CD4-positive, alpha-beta T cell treated with Interferon alpha-2 for 1 hour (primary cell): ENCODE measurements at places on chromosomes 13 and 19.

DNA sequence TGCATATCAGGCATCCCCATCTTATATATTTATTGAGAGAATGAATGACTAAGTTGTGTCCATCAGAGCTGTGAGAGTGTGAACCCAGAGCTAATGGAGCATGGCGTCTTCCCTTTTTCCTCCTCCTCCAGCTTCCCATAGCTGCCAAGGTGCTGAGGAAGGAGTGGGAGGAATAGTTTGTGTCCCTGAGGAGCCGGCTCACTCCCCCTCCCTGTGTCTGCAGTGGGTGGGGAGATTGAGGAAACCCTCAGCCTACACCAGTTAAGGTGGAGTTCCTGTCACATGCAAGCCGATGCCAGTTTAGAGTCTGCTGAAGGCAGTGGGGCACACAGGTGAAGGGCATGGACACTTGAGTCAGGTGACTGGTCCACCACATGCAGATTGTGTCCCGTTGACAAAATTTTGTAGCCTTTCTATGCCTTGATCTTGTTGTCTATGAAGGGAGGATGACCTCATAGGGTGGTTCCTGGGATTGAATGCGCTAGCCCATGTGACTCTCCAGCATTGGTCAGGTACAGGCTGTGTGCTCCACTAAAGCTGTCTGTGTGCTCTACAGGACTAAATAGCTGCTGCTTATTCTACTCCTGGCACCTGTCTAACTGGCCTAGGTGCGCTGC is 47.6 kb upstream of the GPI start:
- DNase-seq, result peak; percentile 29

- no peak for DNase-seq
Measured at GRCh38 chr19:5038631-5039271, 69.8 kb downstream of the KDM4B start.

DNA sequence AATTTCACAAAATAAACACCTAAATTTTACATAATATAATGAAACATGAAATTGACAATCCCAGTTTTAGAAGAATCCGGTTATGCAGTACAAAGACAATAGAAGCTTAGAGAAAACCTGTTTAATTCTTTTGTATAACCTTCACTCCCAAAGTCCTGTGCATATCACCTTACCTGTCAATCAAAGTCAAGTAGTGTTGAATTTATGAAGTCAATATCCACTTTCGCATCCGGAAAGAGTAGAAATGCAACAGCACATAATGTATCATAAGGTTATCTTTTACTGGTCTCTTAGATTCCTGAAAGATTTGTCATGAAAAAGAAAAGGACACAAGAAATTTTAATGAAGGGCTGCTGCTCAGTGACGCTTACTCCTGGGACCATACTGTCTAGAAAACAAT is 1112.6 kb downstream of the PCDH9 start:
- DNase-seq, result no peak

GRCh38 chr13:75372517-75372916 is 109.5 kb downstream of the TBC1D4 start:
- peak; percentile 51 for DNase-seq

GRCh38 chr19:50280074-50280473 is 49.1 kb downstream of the KCNC3 start:
- DNase-seq, result no peak

- no peak for DNase-seq
Measured at GRCh38 chr13:88823114-88823513, 1151.9 kb downstream of the SLITRK5 start.

DNA sequence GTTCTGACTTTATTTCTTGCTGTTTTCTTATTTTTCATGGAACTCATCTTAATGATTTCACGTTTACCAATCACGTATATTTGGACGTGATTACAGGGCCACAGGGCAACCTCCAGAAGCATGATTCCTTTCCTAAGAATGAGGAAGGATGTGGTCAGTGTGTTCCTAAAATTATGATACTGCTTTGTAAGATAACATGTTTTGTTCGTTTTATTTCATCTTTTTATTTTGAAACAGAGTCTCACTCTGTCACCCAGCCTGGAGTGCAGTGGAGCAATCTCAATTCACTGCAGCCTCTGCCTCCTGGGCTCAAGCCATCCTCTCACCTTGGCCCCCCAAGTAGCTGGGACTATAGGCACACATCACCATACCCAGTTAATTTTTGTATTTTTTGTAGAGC is 24.8 kb upstream of the LAIR1 start:
- peak; percentile 15 for DNase-seq

GRCh38 chr13:99191336-99191899 is 9.2 kb upstream of the UBAC2 start:
- no peak for DNase-seq

- DNase-seq, result no peak
Measured at GRCh38 chr19:12450844-12451243, 10.0 kb upstream of the ZNF443 start.

DNA sequence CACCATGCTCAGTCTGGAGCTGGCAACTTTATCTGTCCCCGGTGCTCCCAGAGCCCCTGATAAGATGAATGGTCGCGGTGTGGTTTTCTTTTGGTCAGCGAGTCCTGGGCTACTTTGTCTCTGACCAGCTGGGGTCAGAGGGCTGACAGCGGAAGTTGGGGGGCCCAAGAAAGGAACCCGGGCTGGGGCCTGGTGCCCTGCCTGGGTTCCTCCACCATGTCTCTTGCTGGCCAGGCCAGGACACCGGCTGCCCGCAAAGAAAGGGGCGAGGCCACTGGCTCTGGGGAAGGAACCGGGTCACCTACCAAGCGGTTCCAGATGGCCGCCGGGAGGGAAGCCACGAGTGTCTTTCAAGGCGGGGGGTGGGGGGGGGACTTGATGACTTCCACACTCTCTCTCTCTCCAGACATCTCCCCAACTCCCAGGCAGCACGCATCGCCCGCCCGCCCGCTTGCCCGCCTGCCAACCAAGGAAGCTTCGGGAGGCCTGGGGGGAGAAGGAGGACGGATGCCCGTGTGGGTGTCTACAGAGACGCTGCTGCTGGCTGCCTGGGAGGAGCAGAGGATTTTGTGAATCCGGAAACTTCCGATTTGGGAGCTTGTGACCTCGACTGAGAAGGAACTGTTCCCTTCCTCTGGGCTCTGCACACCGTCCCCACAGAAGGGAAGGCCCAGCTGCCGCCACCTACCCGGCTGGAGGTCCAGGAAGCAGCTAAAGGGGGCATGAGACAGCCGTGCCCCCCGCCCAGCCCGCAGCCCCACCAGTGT is 1.1 kb downstream of the PIP5K1C start:
- DNase-seq, result no peak

DNA sequence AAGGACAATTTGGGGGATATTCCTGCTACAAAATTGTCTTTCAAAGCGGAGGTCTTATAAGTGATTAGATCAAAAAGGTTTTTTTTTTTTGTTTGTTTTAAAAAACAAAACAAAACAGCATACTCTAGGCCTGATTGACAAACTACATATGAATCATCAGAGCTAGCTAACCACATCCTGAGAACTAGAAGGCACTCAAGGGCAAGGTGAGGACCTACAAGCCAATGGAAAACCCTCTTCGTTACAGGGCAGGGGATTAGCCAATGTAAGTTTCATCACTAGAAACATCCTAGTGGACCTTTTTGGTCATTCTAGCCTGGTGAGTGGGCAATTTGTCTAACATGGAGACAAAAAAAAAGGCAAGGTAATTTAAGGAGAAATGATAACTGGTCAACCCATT is 428.6 kb downstream of the RFC3 start:
- DNase-seq, result no peak

DNA sequence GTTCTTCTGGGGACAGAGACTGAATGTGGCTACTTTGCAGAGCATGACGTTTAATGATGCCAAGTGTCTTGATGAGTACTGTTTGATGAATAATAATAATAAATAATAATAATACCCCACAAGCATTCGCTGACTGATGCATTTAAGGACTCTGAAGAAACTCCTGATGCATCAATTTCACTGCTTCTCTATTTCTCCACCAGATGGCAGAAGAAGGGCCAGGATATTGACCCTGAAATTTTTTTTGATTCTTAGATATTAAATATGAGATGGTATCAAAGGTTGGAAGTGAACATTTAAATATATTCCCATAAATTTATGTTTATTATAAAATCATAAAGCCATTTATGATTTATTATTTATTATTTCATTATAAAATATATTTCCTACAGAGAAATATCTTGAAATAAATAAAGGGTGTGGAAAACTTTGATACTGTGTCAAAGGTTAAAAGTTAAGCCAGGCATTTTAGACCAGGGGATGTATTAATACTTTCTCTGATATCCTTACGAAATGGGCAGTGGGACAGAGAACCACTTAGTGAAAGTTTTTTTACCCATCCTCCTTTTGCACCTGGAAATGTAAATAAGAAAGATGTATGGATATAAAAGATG is 170.9 kb downstream of the LACC1 start:
- no peak for DNase-seq

GRCh38 chr19:1354970-1355567 is 28.6 kb upstream of the NDUFS7 start:
- no peak for DNase-seq

DNA sequence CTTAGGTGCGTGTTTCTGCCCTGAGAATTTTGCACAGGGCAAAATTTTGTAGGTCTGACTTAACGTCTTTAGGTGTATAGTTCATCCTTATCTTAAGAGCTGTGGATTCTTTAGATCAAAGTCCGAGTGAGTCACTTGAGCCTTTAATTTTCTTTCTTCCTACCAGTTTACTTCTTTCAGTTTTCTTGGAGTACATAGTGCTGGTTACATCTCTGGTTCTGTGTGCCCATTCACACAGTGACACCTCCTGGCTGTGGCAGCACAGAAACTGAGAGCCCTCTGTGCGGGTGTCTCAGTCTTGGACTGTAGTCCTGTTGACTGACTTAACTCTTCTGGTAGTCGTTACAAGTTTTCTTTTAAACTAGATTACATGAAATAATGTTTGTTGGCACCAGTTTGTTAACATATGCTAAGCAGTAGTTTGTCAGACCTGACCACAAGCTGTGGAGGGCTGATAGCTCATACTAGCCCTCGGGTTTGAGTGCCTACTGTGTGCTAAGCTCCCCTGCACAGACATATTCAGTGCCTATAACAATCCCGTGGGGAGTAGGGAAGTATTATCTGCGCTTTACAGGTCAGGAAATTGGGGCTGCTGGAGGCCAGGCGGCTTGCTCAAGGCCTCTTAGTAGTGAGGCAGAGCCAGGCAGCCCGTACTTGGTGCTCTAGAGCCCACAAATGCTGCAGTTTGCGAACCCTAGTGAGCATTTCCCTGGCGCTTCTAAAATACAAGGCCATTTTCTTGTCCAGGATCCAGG is 1.6 kb downstream of the GATAD2A start:
- peak; percentile 67 for DNase-seq

- DNase-seq, result no peak
Measured at GRCh38 chr13:111597191-111597611, 276.8 kb downstream of the TEX29 start.

GRCh38 chr19:10416083-10416379 is 4.3 kb upstream of the PDE4A start:
- no peak for DNase-seq

GRCh38 chr13:59103004-59103768 is 1060.5 kb downstream of the DIAPH3 start:
- no peak for DNase-seq

GRCh38 chr13:39864221-39864620 is 208.8 kb downstream of the COG6 start:
- no peak for DNase-seq

DNA sequence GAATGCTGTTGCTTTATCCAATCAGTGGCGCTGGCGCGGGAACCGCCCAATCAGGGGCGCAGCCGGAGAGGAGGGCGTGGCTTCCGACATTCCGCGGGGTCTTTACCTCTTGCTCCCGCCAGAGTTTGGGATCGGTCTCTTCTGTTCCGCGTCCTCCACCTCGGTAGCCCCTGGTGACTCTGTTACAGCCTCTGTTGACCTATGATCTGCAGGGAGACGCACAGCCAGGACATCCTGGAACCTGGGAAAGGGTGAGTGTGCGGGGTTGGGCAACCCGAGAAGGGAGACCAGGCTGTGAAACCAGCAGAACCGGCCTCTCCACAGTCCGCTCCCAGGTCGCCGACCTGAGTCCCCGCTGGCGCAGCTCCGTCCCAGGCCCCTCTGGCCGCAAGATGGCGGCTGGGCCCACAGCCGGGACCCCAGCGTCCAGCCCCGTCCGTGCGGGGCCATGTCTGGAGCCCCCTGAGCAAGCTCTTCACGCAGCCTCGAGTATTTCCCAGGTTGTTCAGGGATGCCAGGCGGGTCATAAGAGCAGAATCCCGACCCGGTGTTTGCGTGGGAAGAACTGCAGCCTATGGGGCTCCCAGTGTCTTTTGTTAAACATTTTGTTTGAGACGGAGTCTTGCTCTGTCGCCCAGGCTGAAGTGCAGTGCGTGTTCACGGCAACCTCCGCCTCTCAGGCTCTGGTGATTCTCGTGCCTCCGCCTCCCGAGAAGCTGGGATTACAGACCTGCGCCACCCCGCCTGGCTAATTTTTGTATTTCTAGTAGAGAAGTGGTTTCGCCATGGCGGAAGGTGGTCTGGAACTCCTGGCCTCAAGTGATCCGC is 4.4 kb upstream of the ZNF681 start:
- DNase-seq, result peak; percentile 82

DNA sequence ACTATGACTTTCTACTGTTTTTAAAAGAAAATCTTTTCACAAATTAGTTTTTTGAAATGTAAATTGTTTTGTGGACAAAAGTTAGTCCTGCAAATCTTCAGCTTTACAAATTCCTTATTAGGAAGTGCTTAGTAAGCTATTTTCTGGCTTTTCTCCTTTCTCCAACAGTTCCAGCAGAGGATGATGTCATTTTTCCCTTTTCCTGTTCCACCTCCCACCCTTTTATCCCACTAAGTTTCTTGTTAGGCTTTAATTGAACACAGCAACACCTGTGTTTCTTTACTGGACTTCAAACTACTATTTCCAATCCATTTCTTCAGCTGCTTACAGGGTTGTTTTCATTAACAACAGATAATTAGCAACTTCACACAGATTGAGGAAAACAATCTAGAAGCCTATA is 389.2 kb downstream of the NDFIP2 start:
- DNase-seq, result no peak

DNA sequence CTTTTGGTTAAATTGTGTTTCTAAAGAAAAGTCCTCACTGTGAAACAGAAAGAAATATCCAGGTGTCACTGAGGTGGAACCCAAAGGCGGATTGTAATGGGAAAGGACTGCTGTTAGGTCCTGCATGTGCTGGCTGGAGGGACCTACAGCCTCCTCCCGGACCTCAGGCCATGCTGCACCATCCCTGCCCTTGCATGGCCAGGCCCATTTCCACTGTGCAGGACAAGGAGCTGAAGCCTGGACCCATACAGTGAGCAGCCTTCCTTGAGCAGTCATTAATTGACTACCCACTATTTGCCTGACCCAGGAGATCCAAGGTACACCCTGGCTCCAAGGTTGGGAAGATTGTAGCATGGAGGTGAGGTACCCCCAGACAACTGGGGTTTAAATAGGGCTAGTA is 17.6 kb downstream of the VSTM2B start:
- DNase-seq, result no peak

GRCh38 chr19:36577271-36577996 is 4.3 kb upstream of the ZNF529 start:
- DNase-seq, result no peak
